ENCODE measurements at places on chromosomes 5 and 9. TPM values are rescaled to one million over a fixed set of nuclear protein-coding genes. Genes with fewer than 3 reads are reported as not detected.
A peak's percentile ranks its signal among the peaks of the same experiment; 100 is the strongest.

CCT5 gene
- total RNA-seq, result 461 TPM

CCNG1 gene
- total RNA-seq, result 114 TPM

KIF24 gene
- 5.9 TPM for total RNA-seq

INSL6 gene
- total RNA-seq, result not detected

CNTNAP3 gene
- total RNA-seq, result not detected

NOXA1 gene
- 0.97 TPM for total RNA-seq

DNA sequence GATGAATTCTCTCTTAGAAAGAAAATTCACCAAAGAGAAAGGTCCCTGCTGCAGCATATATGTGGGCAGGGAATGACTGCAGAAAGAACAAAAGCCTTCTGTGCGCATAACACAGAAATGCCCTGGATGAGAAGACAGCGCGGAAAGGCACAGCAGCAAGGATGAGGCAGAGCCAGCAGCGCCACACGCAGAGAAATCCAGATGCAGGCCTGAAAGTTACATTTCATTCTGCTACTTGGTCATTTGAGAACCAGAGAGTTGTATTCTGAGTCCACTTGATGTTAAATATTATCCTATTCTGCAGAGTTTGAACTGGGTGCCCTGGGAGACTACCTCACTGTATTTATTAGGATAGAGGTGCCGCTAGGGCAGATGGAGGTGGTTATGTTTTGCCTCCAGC is 68.5 kb downstream of the GLDC start:
- no peak for DNase-seq

DNA sequence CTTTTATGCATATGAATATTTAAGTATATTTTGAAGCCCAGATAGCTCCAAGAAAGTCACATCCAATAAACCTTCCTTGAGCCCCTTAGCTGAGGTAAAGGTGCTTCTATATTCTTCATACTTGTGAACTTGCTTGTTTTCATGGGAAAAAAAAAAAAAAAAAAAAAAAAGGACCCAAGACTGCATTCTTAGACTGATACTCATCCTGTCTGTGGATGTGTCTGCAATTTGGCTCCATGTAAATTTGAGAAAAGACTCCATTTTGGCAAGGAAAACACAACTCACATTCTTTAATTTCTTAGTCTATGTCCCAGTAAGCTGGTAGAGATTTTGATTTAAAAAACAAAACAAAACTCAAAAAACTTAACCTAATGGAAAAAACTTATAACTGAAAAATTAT is 238.3 kb downstream of the FBXL17 start:
- no peak for DNase-seq

- DNase-seq, result no peak
Observed at GRCh38 chr5:74310386-74310785, 330.1 kb downstream of the ENC1 start.

DNA sequence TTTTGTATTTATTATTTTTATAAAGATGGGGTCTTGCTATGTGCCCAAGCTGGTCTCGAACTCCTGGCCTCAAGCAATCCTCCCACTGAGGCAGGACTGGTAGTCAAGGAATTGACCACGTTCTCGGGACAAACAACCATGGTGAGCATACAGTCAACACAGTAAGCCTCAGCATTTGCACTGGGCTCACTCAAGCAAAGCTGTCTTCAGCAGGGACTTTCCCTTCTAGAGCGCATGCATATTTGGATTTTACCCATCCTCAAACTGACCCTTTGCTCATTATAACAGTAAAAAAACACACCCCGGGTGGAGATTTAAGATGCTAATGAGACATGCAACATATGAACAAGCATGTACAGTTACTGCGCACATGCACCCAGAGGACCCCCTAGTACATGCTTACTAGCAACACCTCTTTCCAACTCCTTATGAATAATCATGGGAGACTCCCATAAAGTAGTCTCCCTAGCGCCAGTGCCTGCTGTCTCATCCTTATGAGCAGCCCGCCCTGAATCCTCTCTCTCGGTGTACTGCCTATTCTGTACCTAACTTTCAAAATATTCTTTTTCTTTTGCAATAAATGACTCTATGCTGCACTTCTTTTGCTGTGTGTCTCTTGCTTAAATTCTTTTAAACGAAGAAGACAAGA is 41.5 kb downstream of the C5orf22 start:
- no peak for DNase-seq

DNA sequence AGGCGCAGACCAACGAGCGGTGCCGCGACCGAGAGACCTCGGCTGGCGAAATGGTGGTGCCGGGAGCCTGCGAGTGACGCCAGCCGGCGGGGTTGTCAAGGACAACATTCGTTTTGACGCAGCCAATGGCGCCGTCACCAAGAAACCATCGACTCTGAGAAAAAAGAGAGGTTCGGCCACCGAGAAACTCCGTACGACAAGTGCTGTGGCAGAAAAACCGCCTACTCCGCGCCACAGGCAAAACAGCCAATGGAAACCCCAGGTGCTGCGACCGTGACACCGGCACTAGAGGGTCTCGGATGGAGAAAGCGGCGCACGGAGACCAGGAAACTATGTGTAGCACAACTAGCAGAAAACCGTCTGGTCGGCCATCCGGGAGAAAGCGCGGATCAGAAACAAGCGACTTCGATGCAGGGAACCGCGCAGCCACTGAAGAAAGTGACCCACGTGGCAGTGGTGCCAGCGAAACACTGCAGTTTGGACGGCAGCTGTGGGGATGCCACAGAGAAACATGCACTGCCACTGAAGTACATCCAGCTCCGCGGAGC is 88.8 kb downstream of the ANXA2R start:
- peak; percentile 88 for DNase-seq

DNA sequence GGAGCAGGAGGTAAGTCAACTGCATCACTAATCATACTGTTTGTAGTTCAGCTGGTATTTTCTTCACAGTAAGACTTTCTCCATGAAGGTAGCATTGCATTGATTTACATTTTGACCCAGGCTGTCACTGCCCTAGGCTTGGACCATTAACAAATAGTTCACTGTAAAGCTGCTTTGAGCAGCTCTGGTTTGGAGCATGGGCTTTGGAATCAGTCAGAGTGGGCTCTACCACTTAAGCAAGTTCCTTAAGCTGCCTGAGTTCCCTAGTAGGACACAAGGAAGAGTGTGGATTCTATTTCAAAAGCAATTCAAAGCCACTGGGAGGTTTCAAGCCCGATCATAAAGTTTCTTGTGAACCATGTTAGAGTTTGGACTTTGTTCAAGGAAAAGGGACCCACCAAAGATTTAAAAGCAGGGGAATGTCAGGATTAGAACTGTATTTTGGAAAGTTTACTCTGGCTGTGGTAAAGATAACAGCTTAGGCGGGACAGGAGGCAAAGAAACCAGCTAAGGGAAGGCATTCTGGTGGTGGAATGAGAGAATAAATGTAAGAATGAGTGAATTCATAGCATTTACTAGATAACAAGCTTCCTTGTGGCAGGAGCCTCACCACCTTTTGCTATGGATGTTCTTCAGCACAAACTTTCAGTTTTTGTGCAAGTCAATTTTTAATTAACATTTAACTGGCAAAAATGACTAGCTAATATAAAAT is 12.3 kb upstream of the PANK3 start:
- DNase-seq, result no peak

DNA sequence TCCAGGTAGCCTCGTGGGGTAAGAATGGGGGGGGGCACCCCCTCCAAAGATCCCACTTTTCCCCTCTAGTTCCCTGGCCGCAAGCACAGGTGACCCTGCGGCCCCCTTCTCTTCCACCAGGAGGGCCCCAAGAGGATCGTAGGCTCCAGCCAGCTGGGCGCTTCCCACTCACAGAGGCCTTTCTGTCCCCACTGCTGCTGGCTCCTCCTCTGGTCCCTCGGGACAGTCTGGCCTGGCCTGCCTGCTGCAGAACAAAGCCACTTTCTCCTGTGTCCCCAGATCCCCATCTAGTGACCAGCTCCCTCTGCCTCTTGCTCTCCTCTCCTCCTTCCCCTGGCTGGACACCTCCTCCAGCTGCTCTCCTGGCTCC is 534 bp upstream of the SAPCD2 start:
- DNase-seq, result no peak

DNA sequence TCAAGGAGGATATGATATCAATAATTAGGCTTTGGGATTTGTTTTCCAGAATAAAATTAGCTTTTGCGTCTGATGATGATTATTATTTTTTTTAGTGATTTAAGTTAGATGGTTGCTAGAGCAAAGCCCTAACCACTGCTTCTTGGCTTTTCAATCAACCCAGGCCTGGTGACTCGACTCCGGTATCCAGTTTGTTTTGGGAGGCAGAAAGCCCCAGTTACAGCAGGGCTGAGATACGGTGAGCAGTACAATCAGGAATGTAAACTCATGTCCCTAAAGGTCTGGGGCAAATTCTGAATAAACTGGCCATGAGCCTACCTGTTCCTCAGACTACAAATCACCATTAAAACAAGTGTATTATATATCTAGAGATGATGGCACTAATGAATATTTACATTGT is 24.4 kb upstream of the CYFIP2 start:
- DNase-seq, result no peak

DNA sequence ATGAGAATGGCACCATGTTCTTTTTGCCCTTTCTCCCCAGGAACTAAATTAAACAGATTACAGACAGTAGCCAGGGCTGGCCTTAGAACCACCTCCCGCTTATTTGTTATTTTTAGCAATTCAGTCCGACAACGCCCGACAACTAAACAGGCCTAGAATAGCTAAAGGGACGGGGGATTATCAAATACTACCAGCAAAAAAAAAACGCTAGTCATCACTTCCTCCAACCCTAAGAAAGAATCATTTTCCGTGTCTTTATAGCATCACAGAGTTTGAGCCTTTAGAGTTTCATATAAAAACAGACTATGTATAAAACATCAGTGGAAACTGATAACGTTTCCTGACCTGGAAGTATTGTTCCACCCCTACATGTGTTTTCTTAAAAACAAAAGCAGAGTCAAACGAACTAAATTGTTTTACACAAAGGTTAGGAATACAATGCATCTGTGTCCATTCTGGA is 35.3 kb downstream of the PFDN1 start:
- no peak for DNase-seq

- DNase-seq, result no peak
Observed at GRCh38 chr5:140555747-140556312, 1.4 kb downstream of the SRA1 start.

GRCh38 chr5:134097211-134097749 is 17.2 kb upstream of the TCF7 start:
- DNase-seq, result no peak

DNA sequence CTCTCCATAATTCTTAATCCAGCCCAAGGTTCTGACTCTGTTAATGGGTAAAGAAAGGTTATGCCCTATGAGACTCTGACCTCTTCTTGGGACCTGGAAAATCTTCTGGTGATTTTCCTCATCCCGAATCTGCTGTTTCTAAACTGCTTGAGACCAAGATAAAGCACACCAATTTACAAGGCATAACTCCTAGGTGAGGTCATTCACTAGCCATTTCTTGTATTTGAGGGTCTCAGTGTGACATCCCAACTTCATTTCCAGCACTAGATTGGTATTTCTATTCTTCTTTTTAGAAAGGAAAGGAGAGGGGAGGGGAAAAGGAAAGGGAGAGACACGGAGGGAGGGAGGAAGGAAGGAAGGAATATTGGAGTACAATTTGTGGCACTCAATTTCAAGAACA is 51.6 kb downstream of the SLC1A1 start:
- DNase-seq, result no peak

DNA sequence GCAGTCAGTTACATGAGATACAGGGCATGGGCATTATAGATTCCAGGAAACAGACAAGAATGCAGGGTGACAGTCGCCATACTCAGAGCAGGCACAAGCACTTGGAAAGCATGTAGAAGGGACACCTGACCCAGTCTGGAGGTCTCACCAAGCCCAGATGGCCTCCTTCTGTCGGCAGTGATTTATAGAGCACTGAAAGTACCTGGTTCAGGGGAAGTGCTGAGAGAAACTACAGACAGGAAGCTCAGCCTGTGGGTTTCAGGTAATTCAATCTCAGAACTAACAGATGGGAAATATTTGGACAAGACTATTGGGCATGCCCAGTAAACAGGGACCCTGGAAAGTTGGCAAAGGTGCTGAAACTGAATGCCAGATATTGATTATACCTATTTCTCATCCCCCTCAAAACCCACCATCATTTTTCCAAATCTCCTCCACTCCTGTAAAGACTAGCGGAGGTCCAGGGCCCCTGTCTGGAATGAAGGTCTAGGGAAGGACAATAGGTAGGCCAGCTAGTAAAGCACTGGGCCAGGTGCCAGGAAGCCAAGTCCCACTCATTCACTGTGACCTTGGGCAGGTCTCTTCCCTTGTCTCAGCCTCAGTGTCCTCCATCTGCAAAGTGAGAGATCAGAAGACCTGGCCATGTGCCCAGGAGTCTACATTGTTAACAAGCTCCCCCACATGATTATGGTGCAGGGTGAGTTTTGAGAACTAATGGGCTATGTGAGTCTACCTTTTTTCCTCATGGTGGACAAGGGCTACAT is 26.9 kb downstream of the KLHL3 start:
- DNase-seq, result no peak
